Activated T-cell treated with anti-CD3 and anti-CD28 coated beads for 48 hours (primary cell): ENCODE measurements at places on chromosomes 5 and 9.

DNA sequence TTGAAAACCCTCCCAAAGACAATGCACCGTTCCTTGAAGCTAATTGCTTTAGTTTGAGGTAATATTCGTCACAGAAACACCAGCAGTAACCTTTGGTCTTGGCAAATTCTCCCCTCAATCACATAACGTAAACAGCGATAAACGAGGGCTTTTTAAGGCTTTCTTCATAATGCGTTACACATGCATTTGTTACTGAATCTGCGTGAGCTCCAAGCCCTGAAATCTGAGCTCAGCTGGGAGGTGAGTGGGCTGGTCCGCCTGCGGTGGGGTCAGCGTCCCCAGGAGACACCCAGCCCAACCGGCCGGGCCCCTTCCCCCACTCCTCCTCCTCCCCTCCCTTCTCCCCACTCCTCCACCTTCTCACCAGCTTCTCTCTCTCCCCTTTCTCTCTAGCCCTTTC is 91.1 kb downstream of the BARX1 start:
- DNase-seq, result no peak

DNA sequence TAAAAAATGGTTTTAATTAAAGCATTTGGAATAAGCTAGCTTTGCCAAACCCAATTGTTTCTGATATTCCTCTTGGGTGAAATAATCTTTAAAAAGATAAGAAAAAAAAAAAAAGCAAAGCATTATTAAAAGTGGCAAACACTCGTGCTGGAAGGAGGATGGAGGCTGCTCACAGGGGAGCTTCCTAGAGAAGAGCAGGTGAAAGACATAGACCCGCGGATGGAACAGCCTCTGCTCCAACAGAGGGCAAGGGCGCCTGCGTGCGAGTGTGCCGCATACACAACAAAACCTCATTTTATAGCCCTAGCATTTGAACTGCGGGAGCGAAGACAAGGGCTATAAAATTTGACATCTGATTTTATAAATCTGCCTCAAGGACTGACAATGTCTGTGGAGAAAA is 33.4 kb upstream of the SLC25A51 start:
- no peak for DNase-seq

DNA sequence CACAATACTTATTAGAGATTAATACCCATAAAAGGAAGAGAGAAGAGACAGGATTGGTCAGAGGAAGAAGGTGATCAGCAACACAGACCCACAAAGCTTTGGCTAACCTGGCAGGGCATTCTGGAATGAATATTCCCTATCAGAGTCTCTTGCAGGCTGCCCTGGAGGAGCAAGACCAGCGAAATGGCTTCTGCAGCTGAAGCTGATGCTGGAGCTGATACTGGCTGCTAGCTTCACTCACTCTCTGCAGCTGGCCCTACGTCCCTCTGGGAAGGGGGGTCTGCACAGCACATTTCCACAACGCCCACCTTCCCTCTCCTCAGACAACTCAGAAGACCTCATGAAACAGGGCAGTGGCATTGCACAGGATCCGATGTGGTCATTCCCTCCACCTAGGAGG is 169.9 kb upstream of the EFNA5 start:
- DNase-seq, result no peak

GRCh38 chr5:158958021-158958994 is 141.4 kb downstream of the EBF1 start:
- DNase-seq, result no peak

DNA sequence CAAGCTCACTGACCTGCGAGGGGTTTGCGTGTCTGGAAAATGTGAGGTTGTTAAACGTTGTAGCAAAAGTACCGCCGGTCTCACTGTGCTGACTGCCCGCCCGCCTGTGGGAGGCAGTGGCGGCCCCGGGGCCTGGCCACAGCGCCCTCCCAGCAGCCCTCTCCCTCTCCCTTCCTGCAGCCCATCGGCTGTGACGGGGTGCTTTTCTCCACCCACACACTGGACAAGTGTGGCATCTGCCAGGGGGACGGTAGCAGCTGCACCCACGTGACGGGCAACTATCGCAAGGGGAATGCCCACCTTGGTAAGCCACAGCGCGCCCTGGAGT is 6.2 kb downstream of the ADAMTSL2 start:
- DNase-seq, result no peak

DNA sequence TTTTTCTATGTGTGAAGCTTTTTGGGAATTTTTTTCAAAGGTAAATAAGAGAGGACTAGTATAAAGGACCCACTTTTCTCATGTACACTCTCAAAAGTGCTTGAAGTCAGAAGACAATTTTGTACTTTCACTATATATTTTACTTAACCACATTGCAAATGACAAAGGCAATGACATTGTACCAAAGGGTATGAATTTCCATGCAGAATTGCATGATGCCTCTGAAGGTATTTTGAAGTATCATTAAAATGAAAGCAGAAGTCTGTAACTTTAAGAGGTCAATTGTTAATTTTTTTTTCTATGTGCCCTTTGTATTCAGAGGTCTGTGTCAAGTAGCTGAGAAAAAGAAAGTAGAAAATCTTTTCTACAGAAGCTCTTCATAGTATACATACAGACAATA is 84.7 kb downstream of the ST8SIA4 start:
- DNase-seq, result no peak

DNA sequence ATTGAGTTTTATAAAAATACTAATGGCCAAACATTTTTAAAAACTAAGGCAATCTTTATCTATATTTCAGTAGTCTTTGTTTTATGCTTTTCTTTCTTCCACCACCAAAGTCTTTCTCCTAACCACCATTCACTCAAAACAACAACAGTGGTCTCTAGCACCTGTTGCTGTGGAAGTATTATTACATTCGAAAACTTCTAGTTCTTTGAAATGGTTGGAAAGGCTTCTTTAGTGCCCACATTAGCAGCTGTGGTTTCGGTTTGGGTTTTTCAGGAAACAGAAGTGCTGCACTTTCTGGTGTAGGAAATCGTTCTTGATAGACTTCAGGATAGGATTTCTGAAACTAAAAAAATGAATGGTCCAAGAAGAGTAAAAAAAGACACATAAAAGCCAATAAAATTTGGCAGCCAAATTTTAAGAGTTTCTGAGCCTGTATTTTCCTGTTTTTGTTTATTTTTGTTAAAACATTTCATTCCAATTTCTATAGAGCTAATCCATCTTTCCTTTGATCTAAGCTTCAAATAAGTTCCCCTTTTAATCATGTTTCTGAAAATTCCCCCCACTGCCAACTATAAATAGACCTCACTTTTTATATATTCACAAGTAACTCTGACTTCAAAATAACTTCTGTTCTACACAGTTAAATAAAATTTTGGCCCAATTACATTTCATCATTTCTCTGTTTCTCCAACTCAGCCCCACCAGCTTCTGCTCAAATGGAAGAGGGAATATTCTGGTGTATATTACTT is 102.2 kb downstream of the DEPDC1B start:
- DNase-seq, result no peak

GRCh38 chr9:109238125-109238524 is 71.1 kb upstream of the FRRS1L start:
- DNase-seq, result no peak

- DNase-seq, result no peak
These were observed 984.5 kb upstream of the CDH18 start for GRCh38 chr5:20972419-20972925.

DNA sequence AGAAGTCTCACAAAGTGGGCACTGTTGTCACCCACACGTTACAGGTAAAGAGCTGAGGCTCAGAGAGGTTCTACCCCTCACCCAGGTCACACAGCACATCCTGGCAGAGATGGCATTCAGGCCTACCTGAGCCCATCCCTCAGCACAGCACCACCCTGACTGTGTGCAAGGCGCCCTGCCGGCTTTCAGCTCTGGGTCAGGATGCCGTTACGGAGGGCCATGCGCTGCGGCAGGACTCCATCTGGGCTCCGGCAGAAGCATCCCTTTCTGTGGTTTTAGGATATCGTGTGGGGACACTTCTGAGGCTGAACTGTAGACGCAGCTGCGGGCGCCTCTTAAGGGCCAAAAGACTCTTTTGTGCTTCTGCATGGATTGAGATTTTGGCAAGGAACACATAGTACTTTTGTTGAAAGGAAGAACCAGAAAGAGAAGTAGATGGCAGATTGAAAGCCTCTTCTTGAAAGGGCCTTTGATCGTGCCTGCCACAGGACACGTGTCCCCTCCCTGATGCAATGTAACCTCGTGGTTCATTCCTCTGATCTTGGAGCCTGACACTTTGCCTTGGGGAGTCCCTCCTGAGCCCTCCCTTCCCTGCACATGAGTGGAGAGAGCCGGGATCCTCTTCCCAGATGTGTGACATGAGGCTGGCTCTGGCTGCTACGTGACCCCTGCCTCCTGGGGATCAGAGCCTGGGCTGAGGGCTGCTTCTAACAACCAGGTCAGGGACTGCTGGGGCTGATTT is 31.3 kb downstream of the USP20 start:
- no peak for DNase-seq

DNA sequence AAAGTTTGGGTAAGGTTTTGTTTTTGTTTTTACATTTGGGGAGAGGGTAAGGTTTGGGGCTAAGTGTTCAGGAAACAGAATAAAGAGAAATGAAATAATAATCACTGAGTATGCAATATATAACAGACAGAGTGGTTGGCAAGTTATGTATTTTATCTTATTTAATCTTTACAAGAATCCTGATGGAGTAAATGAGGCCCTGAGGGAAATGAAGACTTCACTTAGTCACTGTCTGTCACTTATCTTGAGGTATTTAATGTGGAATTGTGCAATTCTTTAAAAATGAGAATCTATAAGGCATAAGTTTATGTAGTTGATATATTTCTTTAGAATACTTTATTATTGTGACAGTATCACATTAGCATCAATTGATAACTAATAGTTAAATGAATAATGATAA is 48.1 kb downstream of the TEK start:
- no peak for DNase-seq

- no peak for DNase-seq
These were observed 382.9 kb downstream of the GLIS3 start for GRCh38 chr9:3916984-3917383.

- no peak for DNase-seq
These were observed 20.6 kb downstream of the FAM78A start for GRCh38 chr9:131255676-131256197.

DNA sequence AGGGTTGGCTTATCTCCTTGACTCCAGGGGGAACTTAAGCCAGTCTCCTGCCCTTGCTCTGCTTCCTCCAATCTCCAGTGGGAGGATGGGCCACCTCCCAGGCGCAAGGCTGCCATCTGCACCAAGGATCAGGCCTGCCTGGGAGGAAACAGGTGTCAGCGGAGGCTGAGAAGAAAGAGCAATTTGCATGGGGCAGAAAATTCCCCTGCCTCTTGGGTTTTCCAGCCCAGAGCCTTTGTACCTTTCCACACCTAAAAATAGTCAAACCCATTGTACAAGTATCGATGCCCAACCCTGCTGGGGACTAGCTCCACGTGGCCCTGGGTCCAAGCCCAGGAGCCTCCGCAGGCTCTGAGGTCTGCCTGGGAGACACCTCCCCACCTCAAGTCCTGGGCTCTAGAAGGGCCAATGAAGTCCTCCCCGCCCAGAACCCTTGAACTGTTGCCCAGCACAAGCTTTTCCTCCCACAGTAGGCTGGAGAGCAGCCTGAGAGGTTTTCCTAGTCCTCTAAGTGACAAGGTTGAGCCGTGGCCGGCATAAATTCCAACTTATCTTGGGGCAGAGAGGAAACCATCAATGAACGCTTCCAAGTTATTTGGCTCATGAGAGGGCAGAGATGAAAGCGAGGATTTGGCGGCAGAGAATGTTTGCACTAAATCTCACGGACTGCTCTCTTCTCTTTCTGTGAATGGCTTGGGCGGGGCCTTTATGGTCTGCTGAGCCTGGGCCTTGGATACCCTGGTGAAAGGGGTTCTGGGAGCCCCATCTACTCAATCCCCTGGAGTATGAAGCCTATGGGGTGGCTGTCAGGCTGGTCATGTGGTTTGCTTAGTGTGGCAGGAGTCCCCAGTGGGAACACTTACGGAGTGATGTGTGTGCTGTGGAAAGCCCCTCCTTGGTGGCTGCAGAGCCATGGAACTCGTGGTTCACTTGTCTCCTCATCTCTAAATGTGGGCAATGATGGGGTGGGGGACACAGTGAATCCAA is 15.6 kb downstream of the JADE2 start:
- DNase-seq, result no peak

DNA sequence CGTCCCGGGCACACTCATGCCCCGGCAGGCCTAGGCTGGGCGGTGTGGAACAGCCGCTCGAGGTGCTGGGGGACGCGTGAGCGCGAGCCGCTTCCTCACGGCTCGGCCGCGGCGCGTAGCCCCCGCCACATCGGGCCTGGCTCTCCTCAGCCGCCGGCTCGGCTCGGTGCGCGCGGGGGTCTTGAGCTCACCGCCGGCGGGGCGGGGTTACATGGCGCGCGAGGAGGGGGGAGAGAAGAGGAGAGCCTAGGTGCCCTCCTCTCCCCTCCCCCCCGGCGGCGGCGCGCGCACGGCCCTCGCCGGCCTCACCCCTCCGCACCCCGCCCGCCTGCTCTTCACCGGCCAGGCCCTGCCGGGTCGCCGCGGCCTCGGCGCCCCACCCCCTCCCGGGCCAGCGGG is 7.7 kb downstream of the RANBP6 start:
- DNase-seq, result peak; percentile 73

DNA sequence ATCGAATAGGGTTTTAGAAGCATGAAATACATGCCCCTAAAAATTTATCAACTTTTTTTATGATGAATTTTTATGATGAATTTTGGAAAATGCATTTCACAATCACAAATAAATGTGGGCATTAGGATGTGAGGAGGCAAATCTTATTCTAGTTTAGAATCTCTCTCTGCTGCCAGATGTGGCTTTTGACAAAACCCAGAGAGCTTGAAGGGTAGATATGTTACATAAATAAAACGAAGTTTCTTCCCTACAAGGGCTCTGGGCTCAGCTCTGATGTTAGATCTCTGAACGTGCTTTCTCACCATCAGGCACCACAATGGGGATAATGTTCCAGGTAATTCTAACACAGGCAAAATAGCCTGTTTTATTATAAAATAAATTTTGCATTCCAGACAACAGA is 102.3 kb upstream of the ADAMTSL1 start:
- DNase-seq, result no peak

- DNase-seq, result peak; percentile 10
These were observed 4.0 kb upstream of the RANBP3L start for GRCh38 chr5:36305571-36306326.

DNA sequence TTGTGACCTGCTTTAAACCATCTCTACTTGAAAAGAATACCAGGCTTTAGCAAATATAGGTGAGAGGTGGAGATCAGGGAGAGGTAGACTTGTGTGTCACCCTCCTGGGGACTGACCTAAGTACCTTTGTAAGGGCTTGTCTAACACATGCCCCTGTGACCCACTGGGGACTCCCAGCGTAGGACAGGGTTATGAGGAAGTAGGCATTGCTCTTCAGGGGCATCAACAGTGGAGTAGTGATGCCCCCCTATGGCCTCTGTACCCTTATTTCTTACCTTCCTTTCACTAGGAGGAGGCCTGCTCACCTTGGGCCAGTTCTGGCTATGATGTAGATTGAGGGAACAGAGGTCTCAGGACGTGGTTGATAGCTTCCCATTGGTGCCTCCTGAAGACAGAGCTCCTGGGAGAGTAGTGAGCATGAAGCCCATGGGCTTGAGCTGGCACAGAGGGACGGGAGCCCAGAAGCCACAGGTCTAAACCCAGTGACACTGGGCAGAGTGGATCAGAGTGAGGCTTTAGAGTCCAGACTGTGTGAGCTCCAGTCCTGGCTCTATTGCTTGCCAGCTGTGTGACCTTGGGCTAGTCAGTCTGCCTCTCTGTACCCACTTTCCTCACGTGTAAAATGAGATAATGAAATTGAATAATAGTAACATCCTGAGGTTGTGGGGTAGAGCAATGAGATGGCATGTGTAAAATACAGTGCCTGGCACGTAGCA is 191.7 kb downstream of the AOPEP start:
- DNase-seq, result no peak

- DNase-seq, result no peak
These were observed 33.8 kb downstream of the PHF2 start for GRCh38 chr9:93610206-93610605.

GRCh38 chr9:101225271-101225670 is 159.5 kb downstream of the BAAT start:
- no peak for DNase-seq
